Stimulated activated CD8-positive, alpha-beta memory T cell treated with anti-CD3 and anti-CD28 coated beads, Interleukin-15, amount 100 ng/mL, for 24 hours (primary cell): ENCODE measurements at places on chromosomes 5 and 9.

DNA sequence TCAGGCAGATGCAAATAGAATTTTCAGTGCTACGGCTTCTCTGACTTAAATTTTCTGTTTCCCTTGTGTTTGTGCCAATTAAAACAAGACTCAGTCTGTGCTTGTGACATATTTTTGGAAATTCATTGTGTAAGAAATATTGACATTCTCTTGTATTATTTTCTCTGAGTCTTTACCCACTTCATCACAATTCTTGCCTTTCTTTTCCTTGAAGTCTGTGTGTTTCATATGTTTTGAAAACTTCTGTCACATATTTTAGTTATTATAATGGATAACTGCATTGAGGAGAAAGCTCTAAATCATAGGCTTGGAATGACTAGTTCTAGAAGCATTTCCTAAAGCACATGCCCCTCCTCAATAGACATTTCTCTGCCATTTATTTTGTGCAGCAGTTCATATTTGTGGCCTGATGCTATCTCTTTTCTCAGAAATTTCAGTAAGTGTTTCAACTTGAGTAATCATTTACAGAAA is 206.6 kb downstream of the PALM2AKAP2 start:
- DNase-seq = no peak

- no peak for DNase-seq
These were observed 29.4 kb downstream of the WWC1 start for GRCh38 chr5:168320805-168321204.

GRCh38 chr5:77035950-77036349 is 5.7 kb downstream of the AGGF1 start:
- no peak for DNase-seq

GRCh38 chr9:77161966-77162365 is 15.4 kb upstream of the VPS13A start:
- DNase-seq = no peak

- DNase-seq = no peak
These were observed 307.0 kb upstream of the TLE4 start for GRCh38 chr9:79264511-79265355.

DNA sequence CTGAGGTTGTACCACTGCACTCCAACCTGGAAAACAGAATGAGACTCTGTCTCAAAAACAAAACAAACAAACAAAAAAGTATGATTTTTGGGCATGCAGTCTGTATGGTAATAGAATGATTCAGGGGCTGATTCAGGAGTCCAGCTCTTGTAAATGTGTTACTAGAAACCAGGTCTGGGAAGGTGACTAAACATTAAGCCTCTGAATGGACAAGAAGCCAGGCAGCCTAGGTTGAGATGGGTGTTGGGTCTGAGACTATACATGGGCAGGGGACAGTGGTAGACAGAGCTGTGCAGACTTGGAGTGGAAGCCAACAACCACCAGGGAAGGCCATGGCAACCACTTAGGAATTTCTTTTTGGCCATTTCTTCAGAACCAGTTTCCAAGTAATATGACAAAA is 64.9 kb upstream of the TLE1 start:
- no peak for DNase-seq

DNA sequence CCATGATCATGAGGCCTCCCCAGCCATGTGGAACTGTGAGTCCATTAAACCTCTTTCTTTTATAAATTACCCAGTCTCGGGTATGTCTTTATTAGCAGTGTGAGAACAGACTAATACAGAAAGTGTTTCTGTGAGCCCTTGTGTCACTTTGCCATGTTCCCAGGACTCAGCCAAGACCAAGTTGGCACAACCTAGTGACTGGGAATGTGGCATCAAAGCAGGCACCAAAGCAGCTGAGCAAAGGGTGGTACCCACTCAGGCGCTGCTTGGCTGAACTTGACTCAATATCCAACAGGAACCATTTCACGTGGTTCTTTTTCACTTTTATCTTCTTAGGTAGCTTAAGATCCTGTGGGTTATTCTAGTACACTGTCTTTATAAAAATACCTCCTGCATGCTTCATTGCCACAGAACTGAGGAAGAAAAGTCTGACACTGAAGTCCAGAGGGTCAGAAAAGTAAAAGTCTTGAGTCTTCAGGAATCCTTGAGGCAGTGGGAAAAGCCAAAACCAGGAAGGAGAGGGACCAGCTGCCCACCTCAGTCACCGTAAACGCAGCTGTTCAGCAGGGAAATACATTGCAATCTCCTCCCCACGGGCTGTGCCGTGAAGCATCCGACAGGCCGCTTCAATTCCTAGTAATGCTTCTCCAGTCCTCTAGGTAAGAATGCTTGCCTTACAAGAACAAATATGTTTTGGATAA is 90.5 kb upstream of the RETREG1 start:
- DNase-seq = no peak

DNA sequence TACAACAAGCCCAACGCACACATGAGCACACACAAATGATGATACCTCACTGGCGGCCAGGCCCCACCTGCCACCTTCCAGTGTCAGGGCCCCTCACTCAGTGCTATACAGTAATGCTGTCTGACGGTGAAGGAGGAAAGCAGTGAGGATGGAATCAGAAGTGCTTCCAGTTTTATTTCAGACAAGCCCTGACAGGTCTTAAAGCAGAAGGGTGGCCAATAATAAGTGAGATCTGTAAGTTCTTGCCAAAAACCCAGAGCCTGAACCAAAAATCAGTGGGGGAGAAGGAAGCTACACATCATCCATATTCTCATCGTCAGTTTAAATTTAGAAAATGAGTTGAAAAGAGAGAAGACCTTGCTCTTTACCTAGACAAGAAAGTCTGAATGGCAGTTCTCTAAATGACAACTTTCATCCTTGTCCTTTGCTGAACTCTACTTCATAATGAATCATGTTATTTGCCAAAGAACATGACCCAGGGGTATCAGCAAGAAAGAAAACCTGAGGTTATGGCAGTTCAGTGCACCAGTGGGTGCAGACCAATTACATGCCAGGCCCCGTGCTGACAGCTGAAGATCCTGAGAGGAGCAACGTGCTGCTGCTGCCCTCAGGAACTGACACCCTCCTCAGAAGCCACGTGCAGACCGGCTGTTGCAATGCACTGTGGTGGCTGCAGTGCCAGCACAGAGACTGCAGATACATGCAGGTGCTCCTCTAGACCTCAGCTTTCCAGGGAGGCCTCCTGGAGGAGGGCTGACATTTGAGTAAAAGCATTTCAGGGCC is 118.7 kb downstream of the DROSHA start:
- DNase-seq = no peak

DNA sequence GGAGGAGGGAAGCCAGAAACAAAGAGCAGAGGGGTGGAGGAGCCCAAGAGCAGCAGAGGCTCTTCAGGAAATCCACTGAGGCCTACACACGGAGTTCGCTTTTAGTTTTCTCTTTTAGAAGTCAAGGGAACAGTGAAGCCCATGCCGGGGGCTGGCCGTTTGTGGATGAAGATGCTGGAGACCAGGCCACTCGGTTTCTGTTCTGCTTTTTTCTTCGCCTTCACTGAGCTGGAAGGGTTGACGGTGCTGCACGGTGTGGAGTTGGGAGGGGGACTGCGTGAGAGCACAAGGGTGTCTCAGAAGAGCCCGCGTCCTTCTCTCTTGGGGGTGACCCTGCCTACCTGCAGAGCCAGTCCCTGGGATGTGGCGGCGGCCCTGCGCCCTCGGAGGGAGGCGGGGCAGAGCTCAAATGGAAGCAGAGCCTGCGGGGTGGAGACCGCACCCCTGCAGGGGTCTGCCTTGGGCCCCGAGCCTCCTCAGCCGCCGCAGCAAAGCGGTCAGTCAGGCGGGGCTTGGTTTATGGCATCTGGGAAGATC is 68.5 kb upstream of the CACNA1B start:
- no peak for DNase-seq

DNA sequence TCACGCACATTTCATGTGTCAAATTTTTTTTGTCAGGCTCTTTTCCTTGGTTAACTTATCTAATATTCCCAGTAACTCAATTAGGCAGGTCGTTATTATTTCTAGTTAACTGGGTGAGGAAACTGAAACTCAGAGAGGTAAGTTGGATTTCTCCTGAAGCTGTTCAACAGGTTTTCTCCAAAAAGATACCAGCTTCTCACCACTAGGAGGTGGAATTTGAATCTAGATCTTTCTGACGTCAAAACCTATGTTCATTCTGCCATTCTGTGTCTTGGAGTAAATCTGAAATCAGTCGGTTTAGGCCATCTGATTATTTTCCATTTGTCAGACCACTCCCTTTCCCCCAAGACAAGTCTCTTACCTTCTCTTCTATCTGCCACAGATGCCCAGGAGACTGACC is 572.9 kb downstream of the ACTL7B start:
- DNase-seq = no peak

DNA sequence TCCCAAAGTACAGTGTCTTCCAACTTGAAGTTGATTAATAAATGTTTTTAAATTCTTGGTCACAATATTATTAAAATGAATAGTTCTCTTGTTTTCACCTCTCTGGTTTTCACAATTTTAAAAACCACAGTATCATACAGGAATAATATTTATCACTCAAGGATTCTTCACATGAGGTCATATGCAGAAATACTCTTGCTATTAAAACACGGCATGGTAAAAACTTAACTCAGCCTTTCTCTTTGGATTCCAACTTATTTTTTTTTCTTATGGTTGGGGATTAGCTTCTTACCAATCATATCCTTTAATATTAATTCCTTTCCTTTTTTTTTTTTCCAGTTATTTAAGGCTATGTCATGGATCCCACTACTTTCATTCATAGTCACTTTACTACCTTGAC is 289.4 kb downstream of the ADAMTS6 start:
- DNase-seq = no peak

DNA sequence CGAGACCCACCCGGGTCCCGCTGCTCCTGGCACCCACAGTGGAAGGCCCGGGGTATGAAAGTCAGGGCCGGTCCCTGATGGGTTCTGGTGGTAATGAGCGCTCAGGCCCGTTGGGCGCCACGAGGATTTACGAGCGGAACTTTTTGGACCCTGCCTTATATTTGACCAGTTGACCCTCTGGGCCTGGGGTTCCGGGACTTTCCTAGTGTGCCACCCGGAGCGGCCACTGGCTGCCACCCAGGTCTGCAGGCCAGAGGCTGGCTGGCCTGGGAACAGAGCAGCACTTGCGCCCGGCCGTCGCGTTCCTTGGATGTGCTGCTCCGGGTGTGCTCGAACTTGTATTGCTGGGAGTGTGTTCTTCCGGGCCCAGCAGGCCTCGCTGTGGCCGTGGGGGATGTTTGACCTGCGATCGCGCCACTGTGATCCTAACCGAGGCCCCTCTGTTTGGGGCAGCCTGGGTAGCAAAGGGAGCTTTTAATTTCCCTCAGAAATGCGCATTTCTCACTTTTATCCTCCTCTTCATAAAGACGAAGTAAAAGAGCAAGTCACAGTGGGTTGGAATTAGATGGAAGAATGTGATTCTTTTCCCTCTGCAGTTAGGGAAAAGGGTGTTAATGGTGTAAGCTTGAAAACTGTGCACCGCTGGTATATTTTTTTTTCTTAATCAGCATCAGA is 1.2 kb downstream of the F2RL1 start:
- DNase-seq = no peak

- DNase-seq = no peak
These were observed 592.2 kb downstream of the ANXA1 start for GRCh38 chr9:73743826-73744225.

- no peak for DNase-seq
These were observed 376.1 kb downstream of the EFNA5 start for GRCh38 chr5:107294669-107295068.

- no peak for DNase-seq
These were observed 14.6 kb downstream of the FGF1 start for GRCh38 chr5:142671266-142671665.

DNA sequence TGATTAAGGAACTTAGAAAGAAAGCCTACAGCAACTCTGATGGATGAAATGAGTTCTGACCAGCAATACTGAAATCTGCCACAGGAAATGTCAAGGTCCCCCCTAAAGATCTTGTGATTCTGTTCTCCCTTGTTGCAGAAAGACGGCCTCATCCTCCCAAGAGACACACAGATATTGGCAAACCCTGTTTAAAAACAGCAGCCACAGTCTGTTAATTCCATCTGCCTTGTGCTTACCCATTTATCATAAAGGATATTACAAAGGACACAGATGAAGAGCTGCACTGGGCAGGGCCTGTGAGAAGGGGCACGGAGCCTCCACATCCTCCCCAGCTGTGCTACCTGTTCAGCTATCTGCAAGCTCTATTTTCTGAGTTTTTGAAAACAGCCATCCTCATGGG is 15.2 kb downstream of the RAPGEF1 start:
- DNase-seq = no peak

DNA sequence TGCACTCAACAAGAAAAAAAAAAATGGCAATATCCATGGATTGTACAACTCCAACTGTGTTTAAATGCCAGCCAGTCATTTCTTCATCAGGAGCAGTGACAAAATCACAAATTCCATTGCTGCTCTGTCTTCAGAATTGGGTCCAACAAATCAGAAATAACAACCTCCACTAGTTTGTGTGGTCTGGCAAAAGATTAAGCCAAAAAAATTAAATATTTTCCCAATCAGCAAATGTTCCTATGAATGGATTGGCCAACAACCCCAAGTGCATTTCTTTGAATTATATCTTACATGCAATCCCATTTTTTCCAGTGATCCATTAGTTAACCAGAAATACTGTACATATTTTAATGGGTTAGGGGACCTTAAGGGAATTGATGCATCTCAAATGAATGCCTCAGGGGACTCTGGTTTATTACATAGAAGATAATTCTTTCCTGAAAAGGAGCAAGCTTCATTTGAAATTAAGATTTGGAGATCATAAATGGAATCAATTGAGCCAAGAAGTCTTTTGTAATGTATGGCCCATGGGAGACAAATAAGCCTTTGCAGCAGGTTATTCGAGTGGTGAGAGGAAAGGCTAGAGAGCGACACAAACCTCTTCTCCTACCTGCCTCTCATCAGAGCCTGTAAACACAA is 131.8 kb downstream of the TLE1 start:
- no peak for DNase-seq

DNA sequence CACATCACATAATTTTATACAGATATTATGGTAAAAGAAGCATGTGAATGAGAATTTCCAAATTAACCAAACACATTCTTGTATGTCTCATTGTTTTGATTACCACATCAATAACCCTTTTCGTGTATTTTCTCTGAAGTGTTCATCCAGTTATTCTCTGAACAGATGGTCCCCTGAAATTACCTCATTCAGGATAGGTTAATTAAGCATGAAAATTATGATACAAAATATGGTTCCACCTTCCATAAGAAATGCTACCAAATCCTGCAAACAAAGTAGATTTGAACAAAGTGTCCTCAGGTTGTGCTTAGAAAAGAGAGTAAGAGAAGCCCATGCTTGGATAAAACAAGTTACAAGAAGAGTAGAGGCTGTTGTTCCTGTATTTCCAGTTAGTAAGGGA is 83.1 kb upstream of the LMNB1 start:
- no peak for DNase-seq

- no peak for DNase-seq
These were observed 12.6 kb downstream of the VLDLR start for GRCh38 chr9:2634153-2634552.

DNA sequence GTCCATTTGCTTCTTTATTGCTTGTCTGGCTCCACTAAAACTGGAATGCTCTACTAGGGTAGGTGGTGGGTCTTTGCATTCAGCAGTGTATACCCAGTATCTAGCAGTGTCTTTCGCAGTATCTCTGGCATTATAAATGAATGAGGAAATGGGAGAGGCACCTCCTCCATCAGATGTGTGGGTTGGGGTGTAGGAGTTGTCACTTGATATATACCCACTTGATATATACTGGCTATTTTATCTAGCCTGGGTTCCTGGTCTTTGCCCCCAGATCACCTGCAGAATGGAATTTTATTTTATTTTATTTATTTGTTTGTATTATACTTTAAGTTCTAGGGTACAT is 208.5 kb downstream of the PARP8 start:
- no peak for DNase-seq

GRCh38 chr5:54516051-54516655 is 1.4 kb upstream of the SNX18 start:
- DNase-seq = no peak
